ENCODE measurements at places on chromosomes 16 and 17.

GRCh38 chr17:12927541-12928425, 90.0 kb downstream of the ELAC2 start:
- DNase-seq = peak; percentile 10

GRCh38 chr16:13920510-13920818, 510 bp downstream of the ERCC4 start:
- peak; percentile 46 for DNase-seq

- DNase-seq = no peak
Measured at GRCh38 chr16:30662449-30662848, 4.2 kb downstream of the FBRS start.

- no peak for DNase-seq
Measured at GRCh38 chr17:41992576-41992975, 24.7 kb downstream of the DNAJC7 start.

GRCh38 chr16:47234-47633, 6.2 kb downstream of the POLR3K start:
- DNase-seq = no peak

- no peak for DNase-seq
Measured at GRCh38 chr17:37130984-37131446, 182.3 kb downstream of the AATF start.

GRCh38 chr16:77307426-77308162, 108.4 kb downstream of the SYCE1L start:
- no peak for DNase-seq

- DNase-seq = peak; percentile 8
Measured at GRCh38 chr17:20094777-20095176, 85.6 kb downstream of the SPECC1 start.

DNA sequence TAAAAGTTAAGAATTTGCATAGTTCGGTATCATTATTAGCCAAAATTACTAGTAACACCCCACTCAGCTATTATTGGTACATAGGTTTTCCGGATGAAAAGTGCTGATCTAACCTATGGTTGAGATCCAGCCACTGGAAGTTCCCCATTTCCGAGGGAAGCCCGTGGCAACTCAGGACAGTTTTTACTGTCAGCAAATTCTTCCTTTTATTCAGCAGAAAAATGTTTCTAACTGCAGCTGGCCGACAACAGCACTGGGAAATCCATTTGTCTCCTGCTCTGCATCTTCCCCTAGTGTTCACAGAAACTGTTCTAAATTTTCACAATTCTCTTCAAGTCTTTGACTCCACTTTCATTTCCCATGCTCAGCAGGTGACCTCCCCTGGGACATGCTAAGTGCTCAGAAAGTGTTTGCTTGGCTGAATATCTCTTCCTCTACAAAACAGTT, 15.5 kb upstream of the MMD start:
- DNase-seq = peak; percentile 38

- DNase-seq = no peak
Measured at GRCh38 chr17:81680150-81680549, 3.4 kb downstream of the ARL16 start.

- no peak for DNase-seq
Measured at GRCh38 chr16:2804728-2805127, 6.5 kb downstream of the PRSS41 start.

GRCh38 chr16:55152875-55153390, 171.1 kb upstream of the IRX6 start:
- DNase-seq = no peak

DNA sequence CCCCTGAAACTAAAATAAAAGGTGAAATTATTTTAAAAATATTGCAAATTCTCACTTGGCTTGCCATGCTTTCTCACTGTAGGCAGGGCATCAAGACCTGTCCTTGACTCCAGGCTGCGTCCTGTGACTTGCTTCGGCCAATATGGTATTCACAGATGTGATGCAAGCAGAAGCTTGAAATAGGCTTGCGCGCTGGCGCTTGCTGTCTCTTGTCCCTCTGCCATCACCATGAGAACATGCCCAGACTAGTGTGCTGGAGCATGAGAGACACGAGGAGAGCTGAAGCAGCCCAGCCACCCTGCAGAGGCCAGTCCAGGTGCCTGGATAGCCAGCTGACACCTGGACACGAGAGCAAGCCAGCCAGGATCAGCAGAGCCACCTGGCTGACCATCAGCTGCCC, 21.8 kb upstream of the ZKSCAN2 start:
- no peak for DNase-seq

- peak; percentile 85 for DNase-seq
Measured at GRCh38 chr17:28381141-28381825, 9.8 kb downstream of the SARM1 start.

- DNase-seq = peak; percentile 62
Measured at GRCh38 chr16:56781528-56781961, 51.6 kb downstream of the NUP93 start.

DNA sequence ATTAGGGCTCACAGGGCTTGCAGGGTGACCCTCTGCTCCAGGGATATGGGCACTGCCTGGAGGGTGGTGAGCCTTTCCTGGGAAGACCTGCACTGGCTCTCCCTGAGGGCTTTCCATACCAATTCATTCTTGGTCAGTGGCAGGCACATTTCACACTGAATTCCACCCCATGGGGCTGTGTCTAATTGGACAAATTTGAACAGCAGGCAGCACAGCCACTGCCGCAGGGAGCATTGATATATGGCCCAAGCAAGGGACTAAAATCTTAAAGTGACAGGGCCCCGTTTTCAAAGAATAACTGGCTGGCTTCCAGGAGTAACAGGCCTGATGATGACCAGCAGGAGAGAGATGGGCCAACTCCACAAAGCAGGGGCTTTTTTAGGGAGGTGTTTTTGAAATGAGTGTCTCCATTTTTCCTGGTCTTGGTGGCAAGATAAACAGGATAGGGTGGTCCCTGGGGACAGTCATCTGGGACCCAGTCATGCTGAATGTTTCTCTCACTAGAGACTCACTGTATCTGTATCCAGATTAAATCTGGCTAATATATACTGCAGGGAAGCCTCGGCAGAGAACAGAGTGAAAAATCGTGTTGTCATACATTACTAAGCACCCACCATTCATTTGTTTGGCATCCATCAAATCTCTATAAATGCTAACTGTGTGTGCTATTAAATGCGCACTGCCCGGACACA, 74.1 kb upstream of the TBX2 start:
- DNase-seq = peak; percentile 97

DNA sequence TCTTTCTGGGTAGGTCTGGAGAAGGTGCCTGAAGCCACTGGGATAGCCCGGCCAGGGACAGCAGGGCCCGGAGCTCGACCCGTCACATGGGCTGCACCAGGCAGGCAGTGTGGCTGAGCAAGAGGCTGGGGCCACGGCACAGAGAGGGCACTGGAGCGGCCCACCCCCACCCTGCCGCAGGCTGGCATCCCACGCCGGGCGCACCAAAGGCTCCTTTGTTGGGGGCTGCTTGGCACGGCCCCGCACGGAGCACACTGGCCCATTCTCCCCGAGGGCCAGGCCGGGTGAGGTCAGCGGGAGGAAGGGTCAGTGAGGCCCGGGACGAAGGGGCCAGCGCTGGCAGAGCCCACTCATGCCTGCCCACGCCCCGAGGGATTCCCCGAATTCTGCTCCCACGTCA, 36.5 kb upstream of the PVALEF start:
- DNase-seq = no peak

DNA sequence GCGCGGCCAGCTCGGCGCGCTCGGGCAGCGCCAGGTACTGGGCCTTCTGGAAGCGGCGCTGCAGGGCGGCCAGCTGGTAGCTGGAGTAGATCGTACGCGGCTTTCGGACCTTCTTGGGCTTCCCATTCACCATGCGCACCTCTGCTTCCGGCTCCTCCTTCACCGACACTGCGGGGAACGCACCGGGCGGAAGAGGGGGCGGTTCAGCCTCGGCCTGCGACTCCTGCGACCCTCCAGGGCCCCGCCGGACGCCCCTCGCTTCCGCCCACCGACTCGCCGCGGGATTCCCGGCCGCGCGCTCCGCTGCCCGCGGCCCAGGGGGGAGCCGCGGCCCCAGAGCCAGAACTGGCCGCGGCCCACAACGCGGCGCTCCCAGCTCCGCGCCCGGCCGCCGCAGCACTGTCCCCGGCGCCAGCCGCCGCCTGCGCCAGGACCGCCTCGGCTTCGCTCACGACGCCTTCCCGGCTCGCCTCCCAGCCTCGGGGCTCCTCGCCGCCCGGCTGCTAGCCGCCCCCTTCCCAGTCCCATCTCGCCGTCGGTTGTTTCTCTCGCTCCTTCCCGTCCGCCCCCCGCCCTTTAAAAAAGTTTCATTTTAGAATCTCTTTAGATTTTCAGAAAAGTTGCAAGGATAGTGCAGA, 1.5 kb downstream of the DLX3 start:
- DNase-seq = peak; percentile 84

- no peak for DNase-seq
Measured at GRCh38 chr17:73358668-73359067, 46.9 kb upstream of the CDC42EP4 start.

- DNase-seq = peak; percentile 93
Measured at GRCh38 chr17:82212331-82213250, at the start of gene CCDC57. TSS of gene CCDC57 (minus strand) at chr17:82212842. CDS start at chr17:82201944, 10,898 bp downstream.

GRCh38 chr16:83550183-83550569, 257.6 kb upstream of the HSBP1 start:
- no peak for DNase-seq

DNA sequence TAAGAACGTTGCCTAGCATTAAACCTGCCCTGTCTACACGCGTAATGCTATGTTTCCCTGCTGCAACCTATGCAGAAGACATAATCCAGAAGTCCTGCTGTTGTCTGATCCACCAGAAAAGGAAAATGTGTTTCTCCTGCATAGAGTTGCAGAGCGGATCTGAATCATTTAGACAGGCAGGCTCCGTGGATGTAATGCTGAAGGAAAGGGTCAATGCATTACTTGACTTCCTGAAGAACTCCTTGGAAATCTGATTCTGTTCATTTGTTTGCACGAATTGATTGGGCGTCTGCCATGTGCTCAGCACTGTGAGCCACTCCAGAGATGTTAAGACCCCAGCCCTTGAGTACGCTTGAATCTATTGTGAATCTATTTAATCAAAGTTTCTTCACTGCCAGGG, 83.4 kb downstream of the FOXL1 start:
- no peak for DNase-seq

- DNase-seq = peak; percentile 23
Measured at GRCh38 chr16:17160285-17160853, 310.4 kb downstream of the XYLT1 start.

DNA sequence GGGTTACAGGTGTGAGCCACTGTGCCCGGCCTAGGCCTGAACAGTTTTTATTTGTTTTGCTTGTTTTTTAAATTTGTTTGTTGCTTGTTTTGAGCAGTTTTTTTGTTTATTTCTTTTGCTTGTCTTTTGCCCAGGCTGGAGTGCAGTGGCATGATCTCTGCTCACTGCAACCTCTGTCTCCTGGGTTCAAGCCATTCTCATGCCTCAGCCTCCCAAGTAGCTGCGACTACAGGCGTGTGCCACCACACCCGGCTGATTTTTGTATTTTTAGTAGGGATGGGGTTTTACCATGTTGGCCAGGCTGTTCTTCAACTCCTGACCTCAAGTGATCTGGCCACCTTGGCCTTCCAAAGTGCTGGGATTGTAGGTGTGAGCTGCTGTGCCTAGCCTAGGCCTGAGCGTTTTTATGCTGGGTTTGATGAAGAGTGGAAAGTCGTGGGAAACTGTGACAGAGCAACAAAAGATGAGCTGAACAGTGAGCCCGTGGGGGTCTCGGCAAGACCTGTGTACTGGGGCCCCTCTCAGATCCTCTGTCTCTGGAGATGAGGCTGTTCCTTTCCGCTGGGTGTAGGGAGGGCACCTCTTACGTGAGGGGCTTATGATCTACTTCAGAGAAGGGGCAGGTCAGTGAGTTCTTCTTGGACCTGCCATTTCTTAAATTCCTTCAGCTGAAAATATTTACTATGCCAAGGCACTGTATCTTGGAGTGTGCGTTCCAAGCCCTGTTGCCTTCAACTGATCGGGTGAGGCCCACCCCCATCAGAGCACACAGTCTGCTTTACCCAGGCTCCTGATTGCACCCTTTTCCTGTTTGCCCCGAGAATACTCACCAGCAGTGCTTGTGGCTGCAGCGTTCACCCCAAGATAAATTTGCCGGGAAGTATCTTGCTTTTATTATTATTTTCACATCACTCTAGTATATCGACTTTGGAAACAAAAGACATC, 322.1 kb downstream of the SEC14L1 start:
- no peak for DNase-seq

DNA sequence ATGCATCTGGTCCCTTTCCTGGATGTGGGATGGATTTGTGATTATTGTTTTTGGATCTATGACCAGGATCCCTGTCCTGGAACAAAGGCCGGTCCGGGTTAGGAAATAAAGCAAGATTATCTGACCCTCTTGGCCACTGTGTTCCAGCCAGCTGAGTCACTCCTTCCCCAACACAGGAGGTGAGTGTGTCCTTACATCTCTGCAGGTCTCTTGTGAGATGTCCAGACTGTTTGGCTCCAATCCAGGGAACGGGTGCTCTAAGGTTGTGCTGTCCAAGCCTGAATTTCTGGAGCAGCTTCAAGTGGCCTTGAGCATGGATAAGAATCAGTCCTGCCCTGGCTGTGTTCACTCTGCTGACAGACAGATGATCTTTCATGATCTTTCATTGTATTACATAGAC, 136.5 kb upstream of the CCL2 start:
- DNase-seq = peak; percentile 21

GRCh38 chr17:29238133-29238850, 8.4 kb upstream of the CRYBA1 start:
- DNase-seq = no peak

GRCh38 chr17:5705876-5706576, 121.7 kb upstream of the NLRP1 start:
- no peak for DNase-seq

GRCh38 chr16:66973716-66974115, 12.7 kb downstream of the CES3 start:
- no peak for DNase-seq

DNA sequence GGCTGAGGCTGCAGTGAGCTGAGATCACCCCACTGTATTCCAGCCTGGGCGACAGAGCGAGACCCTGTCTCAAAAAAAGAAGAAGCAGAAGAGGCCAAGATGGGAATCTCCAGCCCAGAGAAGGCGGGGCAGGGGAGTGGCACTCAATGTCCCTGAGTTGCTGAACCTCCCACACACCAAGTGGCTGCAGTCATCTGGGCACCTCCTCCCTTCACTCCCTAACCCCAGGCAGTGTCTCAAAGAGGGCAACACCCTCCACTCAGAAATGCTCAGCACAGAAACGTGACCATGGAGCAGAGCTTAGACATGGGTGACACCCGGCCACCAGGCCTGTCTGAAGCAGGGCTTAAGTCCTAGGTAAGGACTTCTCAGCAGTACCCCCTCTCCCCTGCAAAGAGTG, 36.3 kb upstream of the BCAR1 start:
- DNase-seq = no peak

DNA sequence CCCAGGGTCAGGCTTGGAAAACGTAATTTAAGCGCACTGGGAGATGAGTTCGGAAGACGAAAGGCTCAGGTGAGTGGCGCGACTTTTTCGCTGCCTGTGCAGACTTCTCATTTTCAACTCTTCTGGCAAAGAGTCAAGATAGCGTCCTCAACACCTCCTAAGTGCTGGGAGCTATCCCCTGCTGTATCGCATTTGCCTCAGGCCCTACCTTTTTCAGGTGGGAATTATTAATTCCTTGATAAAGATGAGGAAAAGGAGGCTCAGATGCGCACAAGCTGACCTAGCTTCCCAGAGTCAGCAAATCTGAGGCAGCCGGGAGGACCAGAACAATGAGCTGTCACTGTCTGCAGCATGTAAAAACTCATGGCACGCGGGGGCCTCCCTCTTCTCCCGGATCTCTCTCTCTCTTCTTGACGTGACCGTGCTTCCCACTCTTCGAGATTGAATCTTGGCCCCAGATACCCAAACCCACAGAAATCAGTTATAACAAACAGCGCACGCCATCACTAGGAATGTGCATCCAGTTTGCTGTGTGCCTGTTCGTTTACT, 512 bp upstream of the ADAMTS18 start:
- DNase-seq = peak; percentile 22

- peak; percentile 9 for DNase-seq
Measured at GRCh38 chr17:40556884-40557414, 8.3 kb downstream of the CCR7 start.

All from NCI-H69 (cell line).